ENCODE measurements at places on chromosomes 1 and 21.

DNA sequence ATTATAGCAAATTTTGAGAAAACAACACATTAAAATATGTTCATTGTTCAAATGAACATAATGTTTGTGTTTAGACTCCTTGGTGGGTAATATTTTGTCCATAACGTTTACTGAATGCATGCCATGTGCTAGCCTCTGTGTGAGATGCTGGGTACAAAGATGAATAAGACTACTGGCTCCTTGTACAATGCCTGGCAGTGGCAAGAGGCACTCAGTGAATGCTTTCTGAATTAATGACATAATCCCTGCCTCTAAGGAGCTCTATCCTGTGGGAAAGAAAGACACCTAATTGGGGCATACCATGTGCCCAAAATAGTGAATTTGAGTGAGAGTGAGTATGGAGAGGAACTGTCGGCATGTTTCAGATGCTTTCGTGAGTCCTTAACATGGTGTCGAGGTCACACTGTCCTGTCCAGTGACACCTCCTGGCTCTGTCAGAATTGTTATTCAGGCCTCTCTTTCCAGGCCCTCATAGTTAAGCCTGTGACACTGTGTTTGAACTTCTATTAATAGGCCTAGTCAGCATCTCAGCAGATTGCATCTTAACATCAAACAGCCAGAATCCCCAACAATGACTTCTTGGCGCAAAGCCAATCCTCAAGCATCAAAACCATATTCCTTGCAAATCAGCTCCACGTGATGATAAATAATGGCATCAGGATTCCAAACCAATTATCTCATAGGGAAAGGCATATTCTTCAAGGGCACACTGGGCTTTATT is 32.8 kb upstream of the S1PR1 start:
- DNase-seq = no peak

- DNase-seq = no peak
These were observed 164.2 kb downstream of the HIVEP3 start for GRCh38 chr1:41754540-41754939.

- DNase-seq = peak; percentile 18
These were observed 54.6 kb upstream of the PRKACB start for GRCh38 chr1:84089465-84089864.

DNA sequence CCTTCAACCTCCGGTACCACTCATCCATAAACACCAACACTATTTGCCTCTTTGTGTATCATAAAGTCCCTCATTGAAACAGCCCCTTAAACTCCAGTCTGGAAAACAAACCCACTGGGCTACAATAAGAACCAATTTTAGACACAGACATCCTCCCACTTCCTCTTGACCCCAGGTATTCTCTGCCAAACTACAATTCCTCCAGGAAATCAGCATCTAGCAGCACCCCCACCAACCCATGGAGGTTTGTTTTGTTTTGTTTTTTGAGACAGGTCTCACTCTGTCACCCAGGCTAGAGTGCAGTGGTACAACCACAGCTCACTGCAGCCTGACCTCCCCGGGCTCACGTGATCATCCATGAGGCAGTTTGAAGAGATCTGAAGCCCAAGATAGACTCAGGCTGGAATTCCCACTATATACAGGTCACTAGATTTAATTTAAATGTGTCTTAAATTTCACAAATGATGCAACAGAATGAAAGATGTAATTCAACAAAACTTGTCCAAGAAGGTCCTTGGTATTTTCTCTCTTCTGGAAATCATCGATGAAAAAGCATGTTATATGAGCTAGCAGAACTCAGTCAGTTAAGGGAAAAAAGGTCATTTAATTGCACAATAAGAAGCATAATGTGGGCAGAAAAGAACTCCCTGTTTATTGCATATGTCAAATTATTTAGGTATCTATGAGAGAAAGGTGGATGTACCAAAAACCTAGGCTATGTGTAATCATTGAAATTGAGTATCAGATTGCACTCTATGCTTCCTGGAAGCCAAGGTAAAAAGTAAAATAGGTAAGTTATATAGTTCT is 30.3 kb downstream of the TCP10L start:
- DNase-seq = no peak

- DNase-seq = no peak
These were observed 356.4 kb upstream of the ADAMTS5 start for GRCh38 chr21:27323331-27323730.

- DNase-seq = no peak
These were observed 21.3 kb upstream of the PRSS38 start for GRCh38 chr1:227793948-227794816.

GRCh38 chr1:67491280-67491679 is 61.1 kb upstream of the SERBP1 start:
- no peak for DNase-seq

- DNase-seq = no peak
These were observed 53.7 kb downstream of the CAMK2N1 start for GRCh38 chr1:20432341-20432740.

GRCh38 chr1:229027622-229028182 is 243.2 kb upstream of the RAB4A start:
- no peak for DNase-seq

GRCh38 chr1:12448746-12449177 is 169.2 kb downstream of the DHRS3 start:
- DNase-seq = no peak

GRCh38 chr21:42311816-42312625 is 3.2 kb downstream of the TFF3 start:
- no peak for DNase-seq

- DNase-seq = no peak
These were observed 108.5 kb upstream of the KIF26B start for GRCh38 chr1:245046315-245046714.

DNA sequence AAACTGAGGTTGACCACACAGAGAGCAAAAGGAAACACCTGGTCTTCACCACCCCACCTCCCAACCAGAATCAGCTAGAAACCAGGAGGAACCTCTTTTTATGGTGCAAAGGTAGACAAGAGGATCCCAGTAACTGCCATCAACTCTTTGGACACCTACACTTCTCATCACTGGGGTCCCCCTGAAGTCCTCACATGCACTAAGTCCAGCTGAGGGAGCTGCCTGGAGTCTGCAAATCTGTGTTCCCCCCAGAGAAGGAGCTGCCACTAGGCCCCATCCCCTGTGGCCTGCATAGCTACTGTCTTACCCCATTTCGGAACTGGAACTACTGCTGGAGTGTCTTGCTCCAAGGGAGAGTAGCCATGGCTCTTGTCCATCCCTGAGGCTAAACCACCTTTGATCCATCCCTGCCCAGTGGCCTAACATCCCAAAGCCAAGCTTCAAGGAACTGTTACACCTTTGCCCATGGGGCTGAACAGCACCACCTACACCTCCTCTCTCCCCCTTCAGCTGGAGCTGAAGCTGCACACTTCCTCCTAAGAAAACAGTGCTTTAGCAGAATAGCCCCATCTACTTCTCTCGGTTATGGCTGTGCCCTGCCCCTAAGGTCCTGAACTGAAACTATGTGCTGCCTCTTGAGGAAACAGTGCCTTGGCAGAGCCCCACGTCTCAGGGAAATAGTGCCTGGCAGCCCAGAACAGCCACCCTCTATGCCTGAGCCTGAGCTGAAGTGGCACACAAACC is 85.4 kb upstream of the CD53 start:
- no peak for DNase-seq

DNA sequence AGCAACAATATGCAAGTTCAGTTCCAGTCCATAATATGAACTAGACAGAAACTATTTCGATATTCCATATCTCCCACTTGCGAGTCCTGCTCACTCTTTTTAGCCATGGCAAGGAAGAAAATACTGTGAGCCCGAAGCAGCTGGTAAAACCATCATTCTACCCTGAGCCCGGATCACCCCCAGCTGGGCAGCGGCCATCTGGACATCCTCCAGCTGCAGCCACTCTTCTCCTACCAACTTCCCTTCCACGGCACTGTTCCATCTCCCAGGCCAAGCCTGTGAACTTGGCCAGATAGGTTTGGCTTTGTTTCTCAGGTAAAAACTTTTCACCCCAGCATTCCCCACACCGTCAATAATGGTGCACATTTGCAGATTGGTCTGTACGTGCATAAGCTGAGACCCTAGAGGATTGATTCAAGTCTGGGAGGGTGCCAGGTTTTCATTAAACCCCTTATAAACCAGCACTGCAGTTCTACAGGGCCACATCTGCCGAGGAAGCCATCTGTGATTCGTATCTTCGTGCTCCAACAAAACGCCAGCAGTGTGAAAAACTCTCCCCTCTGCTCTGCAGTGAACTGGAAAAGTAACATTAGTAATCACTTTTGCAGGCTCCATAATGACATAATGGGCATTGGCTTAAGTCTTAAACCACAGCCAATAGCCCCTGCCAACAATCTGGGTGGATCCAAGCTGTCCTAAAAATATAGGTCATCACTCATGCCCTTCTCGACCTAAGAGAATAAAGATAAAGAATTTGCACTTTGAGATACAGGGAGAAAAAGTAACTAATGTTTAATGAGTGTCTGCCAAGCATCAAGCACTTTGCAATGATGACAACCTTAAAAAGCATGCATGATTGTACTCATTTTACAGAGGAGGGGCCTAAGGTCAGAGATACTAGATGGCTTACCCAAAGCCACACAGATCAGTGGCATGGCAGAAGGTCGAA is 205.1 kb downstream of the PLPP3 start:
- DNase-seq = no peak

- DNase-seq = no peak
These were observed 469.5 kb upstream of the CHRM3 start for GRCh38 chr1:238916828-238917227.

GRCh38 chr1:24300971-24301784 is 18.0 kb upstream of the GRHL3 start:
- no peak for DNase-seq

DNA sequence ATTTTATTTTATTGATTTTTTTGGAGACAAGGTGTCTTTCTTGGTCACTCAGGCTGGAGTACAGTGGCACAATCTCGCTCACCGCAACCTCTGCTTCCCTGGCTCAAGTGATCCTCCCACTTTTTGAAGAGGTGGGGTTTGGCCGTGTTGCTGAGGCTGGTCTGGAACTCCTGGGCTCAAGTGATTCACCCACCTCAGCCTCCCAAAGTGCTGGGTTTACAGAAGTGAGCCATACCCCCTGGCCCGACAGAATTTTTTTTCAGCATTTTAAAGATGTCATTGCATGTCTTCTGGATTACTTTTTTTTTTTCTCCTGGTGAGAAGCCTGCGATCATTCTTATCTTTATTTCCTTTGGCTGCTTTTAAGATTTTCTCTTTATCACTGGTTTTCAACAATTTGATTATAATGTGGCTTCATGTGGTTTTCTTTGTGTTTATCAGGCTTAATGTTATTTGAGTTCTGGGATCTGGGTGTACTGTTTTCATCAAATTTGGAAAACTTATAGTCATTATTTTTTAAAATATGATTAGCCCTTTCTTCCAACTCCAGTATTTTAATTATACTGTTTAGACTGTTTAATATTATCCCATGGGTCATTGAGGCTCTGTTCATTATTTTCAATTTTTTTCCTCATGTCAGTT is 23.1 kb upstream of the PTBP2 start:
- no peak for DNase-seq

DNA sequence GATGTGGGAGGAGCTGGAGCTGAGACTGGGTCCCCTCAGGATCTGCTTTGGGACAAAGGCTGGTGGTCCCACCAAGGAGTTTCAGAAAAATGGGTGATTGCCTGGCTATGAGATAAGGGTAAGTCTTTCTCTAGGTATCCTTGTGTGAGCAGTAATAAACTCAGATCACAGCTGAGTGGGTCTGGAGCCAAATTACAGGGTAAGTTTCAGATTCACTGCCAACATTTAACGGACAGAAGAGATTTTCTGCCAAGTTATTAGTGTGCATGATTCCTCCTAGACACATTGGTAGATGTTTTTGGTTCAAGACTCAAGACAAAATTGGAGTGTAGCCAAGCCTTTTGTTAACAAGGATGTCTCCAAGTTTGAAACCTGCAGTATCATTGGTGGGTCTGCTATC is 7.5 kb downstream of the CD1B start:
- no peak for DNase-seq
